Stimulated activated CD4-positive, alpha-beta T cell treated with anti-CD3 and anti-CD28 coated beads, TNF-alpha, amount 100 ng/mL, for 24 hours (primary cell): ENCODE measurements at places on chromosomes 11 and 22.

- no peak for DNase-seq
Observed at GRCh38 chr11:14886513-14886912, 5.5 kb downstream of the CYP2R1 start.

- peak; percentile 29 for DNase-seq
Observed at GRCh38 chr11:57649826-57650738, at the start of gene YPEL4. Gene YPEL4 (minus strand): TSS chr11:57649912. CDS start chr11:57647107, 2,805 bp downstream.

DNA sequence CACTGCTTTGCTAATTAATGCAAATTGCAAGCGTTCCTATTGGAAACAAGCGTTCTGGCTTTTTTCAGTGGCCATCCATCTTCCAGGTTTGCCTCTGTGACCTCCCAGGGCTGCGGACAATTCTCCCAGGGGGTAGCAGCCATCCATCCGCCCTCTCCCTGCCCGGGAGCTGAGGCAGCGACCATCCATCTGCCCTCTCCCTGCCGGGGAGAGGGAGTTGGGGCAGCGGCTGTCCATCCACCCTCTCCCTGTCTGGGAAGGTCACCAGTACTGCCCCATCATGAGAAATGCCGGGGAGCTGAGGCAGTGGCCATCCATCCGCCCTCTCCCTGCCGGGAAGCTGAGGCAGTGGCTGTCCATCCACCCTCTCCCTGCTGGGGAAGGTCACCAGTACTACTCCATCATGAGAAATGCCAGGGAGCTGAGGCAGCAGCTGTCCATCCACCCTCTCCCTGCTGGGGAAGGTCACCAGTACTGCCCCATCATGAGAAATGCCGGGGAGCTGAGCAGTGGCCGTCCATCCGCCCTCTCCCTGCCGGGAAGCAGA is 394.7 kb downstream of the BRD1 start:
- no peak for DNase-seq

DNA sequence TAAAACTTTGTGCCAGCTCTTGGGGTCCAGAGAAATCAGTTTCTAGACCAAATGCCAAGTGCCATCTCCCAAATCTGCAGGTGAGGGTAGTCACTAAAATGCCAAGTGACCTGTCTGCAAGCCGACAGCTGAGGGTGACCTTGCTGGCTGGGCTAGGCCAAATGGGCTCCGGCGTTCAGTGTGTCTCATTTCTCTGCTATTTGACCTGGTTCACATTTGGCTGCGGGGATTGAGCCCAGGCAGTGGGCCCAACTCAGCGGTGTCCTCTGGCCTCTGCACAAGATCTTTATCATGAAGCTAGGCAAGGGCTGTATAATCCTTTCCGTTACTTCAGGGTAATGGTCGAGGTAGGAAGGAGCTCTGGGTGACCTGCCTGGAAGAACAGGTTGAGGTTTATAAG is 87.5 kb downstream of the SNX19 start:
- no peak for DNase-seq

GRCh38 chr11:44279483-44279882 is 30.5 kb downstream of the ALX4 start:
- no peak for DNase-seq
